Mammary epithelial cell (primary cell): ENCODE measurements at places on chromosomes 13 and 19. TPM values are rescaled to one million over a fixed set of nuclear protein-coding genes. Genes with fewer than 3 reads are reported as not detected.

DNA sequence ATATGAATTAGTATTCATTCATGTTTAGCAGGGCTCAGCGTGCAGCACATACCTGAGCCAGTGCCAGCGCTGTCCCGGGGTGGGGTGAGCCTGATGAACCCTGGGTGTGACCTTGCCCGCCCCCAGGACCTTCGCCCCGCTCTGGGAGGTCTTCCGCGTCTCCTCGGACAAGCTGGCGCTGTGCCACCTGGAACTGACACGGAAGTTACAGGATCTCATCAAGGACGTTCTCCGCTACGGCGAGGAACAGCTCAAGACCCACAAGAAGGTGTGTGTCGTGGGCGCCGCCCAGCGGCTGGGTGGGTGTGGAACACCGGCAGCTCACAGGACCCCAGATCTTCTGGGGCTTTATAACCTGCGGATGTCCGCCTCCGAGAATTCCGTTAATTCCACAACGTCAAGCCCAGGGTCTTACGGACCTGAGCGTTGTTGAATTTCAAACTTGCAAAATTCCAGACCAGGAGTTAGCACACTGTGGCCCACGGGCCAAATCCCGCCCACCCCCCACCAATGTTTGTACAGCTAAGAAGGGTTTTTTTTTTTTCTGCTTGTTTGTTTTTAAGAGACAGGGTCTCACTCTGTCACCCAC, 15.4 kb downstream of the FCHO1 start:
- DNase-seq: peak; percentile 68

- DNase-seq: no peak
Observed at GRCh38 chr13:89796196-89796595, 1551.3 kb upstream of the MIR17HG start.

FBN3 gene
- polyA plus RNA-seq: not detected

DNA sequence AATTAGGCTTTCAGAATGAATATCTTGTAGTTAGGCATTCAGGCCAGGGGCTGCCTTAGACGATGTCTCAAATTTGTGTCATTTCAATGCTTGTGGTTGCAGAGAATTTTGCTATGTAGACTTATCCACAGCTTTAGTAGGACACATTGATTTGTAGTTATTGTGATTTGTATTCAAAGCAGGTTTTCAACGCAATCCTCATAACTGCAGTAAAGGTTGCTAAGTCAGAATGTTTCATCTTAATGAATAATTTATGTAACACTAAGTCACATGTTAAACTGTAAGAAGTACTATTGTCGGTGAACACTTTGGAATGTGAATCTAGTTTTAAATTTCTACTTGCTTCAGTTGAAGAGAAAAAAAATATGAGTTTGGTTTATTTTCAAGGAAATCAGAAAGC, 1117.2 kb upstream of the SPRY2 start:
- no peak for DNase-seq

- DNase-seq: peak; percentile 17
Observed at GRCh38 chr13:34833562-34834182, 108.4 kb upstream of the NBEA start.

ZNF865 gene
- polyA plus RNA-seq: 2.1 TPM

DNA sequence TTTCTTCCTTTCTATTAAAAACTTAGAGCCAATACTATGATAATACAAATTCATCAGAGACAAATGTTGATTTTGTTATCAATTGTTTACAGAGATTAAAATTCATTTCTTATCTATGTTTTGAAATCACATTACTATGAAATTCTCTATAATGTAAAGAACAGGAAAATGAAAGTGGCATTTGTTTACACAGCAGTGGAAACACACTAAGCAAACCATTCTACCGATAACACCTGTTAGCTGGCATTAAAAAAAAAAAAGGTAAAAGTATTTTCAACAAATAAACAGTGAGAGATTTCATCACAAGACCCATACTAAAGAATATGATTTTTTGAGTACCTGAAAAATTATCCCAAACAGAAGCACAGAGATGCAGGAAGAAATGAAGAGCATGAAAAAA, 4.8 kb upstream of the CCDC70 start:
- DNase-seq: no peak

GRCh38 chr19:2759965-2760364, 20.1 kb upstream of the SLC39A3 start:
- no peak for DNase-seq

GRCh38 chr19:30393046-30393445, 20.9 kb downstream of the ZNF536 start:
- DNase-seq: no peak

DNA sequence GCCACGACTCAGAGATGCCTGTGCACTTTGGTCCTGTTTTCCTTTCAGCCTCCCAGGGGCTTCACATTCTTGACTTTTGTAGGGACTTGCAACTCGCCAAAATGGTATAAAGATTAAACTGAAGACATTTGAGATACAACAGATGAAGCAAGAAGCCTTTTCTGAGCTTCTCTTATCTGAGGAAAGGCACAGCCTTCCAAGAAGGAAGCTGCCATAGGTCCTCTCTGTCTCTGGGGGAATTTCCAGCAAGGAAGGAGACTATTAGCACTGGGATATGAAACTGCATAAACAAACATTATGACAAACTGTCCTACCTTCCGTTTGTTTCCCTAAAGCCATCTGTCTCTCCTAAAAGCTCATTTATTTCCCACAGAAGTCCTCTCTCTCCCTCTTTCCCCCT, 39.3 kb downstream of the TGDS start:
- no peak for DNase-seq

DNA sequence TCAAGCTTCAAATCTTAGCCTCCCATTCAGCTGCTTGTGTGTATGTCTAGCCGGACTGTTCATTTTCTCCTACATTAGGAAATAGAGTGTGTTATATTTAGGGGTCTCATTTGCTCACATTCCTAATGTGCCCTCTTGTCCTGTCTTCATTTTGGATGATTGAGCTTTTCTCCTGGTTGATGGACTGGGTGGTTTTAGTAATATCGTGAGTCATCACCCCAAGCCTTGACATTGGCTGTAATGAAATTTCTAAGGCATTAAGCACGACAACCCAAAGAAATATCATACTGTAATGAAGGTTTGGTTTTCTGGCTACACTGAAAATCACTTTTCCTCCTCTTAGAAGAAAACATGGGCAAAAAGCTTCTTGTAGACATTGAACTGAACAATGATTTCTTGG, 110.7 kb upstream of the WASF3 start:
- no peak for DNase-seq

GRCh38 chr19:44525721-44526430, 3.6 kb downstream of the CEACAM20 start:
- DNase-seq: no peak

RFPL4A gene
- not detected for polyA plus RNA-seq

ABHD17A gene
- 56.8 TPM for polyA plus RNA-seq

GRCh38 chr13:24263632-24264031, 45.7 kb upstream of the C1QTNF9 start:
- DNase-seq: no peak

BTBD2 gene
- 25.9 TPM for polyA plus RNA-seq

GFY gene
- polyA plus RNA-seq: not detected

- DNase-seq: no peak
Observed at GRCh38 chr13:79373916-79374315, 32.1 kb downstream of the RBM26 start.

GRCh38 chr19:11942843-11943108, 17.9 kb downstream of the ZNF700 start:
- DNase-seq: no peak

DNA sequence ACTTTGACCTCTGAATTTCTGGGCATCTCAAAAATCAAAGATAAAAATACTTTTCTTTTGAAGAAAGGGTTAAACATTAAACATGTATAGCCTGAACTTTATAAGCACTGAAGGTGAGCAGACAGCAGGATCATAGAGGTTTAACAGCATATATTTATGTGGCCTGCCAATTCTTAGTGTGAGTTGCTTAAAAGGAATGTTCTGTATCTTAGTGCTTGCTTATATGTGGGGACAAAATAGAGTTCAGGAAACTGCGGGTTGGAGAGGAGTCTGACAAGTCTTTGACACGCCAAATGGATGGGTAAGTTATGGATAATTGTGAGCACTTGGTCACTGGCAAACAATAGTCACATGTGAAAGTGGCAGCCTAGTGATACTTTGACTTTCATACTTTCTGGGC, 1419.4 kb upstream of the SPRY2 start:
- DNase-seq: no peak

DNA sequence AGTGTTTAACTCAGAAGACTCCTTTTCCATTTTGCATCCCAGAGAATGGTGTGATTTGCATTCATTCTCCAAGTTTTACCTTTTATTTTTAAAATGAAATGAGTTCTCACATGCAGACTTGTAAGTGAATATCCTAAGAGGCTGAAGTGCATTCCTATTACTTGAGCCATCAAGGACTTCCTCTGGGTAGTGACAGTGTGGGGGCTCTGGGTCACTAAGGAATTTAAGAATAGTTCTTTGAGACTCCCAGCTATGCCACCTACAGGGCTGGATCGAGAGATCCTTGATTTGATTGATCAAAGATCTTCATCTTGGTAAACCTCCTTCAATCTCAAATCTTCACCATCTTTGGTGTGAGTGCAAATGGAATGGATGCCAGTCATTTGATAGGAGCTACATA, 36.3 kb upstream of the SLC10A2 start:
- no peak for DNase-seq

ZNF540 gene
- 0.34 TPM for polyA plus RNA-seq

DNA sequence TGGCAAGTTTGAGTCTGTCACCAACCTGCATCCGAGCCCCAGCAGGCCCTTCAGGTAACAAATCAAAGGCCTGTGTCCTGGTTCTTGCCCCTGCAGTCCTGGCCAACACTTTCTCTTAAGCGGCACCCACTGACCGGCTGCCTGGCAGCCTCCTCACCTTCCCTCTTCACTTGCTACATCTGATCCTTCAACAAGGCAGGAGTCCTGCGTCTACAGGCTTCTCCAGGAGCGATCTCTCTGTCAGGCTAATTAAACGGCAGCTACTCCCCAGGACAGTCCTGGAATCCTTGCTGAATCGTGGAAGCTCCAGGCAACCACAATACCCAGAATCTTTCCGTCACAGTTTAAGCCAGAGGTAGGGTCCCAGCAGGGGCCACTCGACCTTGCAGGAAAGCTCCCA, 41.1 kb upstream of the GAS6 start:
- no peak for DNase-seq

DNA sequence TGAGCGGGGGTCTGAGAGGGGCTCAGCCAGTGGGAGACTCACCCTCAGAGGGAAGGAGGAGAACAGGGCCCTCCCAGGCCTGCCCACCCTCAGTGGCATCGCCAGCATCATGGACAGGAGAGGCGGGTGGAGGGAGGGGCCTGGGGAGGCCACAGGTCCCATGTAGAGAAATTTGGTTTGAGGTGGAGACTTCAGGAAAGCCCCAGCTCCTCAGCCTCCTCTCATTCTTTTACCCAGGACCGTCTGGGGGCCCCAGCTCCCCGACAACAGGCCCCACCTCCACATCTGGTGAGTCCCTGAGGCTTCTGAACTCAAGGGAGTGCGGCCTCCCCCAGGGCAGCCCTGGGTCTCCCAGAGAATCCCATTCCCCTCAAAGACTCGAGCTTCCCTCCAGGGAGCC, 3.1 kb downstream of the LILRB1 start:
- no peak for DNase-seq

C13orf42 gene
- polyA plus RNA-seq: not detected

GRCh38 chr13:46925486-46925885, 28.6 kb upstream of the HTR2A start:
- DNase-seq: no peak

DNA sequence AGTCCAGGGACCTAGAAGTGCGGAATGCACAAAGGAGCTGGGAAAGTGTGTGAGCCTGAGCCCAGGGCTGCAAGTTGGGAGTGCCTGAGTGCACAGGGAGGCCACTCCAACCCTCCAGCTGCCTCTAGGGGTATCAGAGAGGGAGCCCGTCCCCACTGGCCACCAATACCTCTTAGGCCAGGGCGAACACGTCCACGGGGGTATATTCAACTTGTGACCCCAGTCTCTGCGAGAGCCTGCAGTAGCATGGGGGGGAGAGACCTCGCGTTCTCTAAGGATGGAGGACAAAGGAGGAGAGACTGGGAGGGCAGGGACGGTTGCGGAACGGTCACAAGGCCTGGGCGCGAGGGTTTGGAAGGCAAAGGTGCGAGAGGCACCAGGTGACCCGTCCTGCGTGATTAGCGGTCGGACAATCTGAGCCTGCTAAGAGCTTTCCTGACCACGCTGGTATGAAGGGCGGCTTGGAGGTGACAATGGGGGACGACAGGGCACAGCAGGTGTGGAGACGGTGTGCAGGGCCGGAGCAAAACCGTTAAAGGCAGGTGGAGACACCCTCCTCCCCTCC, 676 bp downstream of the CD320 start:
- DNase-seq: no peak

DNA sequence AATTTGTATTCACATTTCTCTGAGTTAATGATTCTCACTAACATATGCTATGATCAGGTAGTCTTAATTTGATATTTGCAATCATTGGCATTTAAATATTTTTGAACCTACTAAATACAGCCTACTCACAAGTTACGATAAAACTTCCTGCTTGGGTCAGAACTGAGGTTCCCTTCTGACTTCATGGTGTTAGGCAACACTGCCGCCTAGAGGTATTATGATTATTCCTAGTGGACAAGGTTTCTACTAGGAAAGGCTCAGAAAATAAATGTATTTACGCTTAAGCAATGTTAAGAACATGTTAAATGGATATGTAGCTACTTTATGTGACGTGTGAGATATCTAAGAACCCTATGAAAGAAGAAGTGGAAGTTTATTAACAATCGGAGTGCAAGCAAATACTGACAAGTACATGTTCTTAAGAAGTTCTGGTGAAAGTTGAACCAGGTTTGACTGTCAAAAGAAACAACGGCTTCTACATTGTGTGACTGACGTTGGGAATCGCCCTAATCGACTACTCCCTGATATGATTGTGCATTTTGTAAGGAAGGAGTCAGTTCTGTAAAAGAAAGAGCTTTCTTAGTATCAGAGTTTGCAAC, 1395.8 kb downstream of the SLITRK5 start:
- DNase-seq: peak; percentile 19

- DNase-seq: no peak
Observed at GRCh38 chr19:36079389-36079945, 24.8 kb downstream of the WDR62 start.

DNA sequence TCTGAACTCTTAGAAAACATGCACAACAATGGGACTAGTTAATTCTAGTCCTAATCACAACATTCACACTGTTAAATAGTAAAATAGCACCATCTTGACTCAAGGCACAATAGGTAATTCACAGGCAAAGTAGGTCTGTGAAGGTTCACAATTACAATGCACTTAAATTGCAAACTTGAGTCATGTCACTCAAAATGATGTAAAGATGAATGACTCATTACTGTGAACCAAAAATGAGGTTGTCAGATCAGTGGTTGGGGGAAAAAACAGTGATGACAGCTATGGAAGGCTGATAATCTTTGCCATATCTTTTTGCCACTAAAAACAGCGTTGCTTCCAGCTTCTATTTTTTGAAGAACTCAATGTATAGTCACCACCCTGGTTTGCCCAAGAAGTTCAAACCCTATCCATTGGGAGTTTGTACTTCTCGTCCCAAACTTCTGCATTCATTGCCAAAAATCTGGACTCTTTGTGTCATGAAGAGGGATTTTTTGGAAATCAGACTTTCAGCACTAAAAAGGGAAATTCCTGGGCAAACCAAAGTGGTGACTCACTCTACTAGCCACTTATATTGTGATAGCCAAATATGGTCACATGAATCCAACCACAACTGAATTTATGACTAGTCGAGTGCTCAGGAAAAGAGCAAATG, 200.9 kb upstream of the TMTC4 start:
- peak; percentile 63 for DNase-seq
